Umbilical cord (tissue), 2 donors: ENCODE measurements at places on chromosomes 5 and 9.

GRCh38 chr5:55608595-55609349, 74.0 kb upstream of the PLPP1 start:
- no peak for DNase-seq

- DNase-seq, result peak; percentile 69
Observed at GRCh38 chr9:120928483-120929228, 2.1 kb upstream of the TRAF1 start.

DNA sequence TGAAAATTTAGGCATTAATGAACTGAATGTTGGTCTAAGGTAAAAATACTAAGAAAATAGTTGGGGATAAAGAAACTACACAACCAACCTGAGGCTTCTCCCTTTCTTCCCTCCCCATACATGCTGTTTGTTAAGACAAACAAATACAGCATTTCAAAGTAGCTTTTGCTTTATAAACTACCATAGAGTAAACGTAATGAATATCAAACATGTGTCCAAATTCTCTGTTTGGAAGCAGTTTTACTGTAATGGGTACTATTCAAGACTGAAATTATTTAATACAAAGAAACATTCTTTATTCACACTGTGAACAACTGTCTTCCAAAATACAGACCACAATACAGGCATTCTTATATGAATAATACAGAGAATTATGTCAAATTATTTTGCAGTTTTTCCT, 52.0 kb downstream of the SLC44A1 start:
- no peak for DNase-seq

GRCh38 chr5:133122711-133123110, 70.9 kb downstream of the HSPA4 start:
- no peak for DNase-seq
